ENCODE measurements at places on chromosomes 12 and 14.

- DNase-seq = no peak
Measured at GRCh38 chr14:22541721-22542120, 47.3 kb downstream of the DAD1 start.

- no peak for DNase-seq
Measured at GRCh38 chr12:78473136-78473535, 391.4 kb upstream of the SYT1 start.

GRCh38 chr12:74820324-74820723 lies 282.7 kb downstream of the ATXN7L3B start:
- no peak for DNase-seq

DNA sequence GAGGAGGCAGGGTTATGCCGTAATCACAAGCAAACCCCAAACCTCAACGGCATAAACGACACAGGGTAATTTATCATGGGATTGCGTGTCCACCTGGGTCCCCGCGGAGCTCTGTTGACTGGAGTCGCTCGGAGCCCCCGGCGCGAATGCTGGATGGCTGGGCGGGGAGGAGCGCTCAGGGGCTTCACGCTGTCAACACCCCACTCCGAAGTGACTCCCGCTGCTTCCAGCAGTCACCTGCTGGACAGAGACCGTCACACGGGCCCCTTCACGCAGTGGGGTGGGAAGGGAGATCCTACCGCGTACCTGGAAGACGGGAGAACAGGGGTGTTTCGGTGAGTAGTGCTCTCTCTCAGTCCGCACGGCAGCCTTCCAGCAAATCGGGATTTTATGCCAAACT lies 4.4 kb upstream of the GALNT9 start:
- no peak for DNase-seq

DNA sequence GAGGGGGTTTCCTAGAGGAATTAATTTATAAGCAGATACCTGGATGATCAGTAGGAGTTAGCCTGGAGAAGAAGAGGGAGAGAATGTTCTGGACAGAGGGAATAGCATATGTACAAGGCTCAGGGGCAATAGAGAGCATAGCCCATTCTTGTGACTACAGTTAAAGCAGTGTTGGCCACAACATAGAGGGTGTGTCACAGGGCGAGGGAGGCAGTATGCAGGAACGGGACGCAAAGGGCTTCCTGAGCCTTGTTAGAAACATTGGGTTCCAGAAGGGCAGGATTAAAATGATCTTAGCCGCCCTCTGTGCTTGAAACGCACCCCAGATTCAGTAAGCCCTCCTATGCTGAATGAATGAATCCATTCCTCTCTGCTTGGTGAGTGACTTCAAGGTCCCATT lies 142.2 kb upstream of the PWP1 start:
- no peak for DNase-seq

DNA sequence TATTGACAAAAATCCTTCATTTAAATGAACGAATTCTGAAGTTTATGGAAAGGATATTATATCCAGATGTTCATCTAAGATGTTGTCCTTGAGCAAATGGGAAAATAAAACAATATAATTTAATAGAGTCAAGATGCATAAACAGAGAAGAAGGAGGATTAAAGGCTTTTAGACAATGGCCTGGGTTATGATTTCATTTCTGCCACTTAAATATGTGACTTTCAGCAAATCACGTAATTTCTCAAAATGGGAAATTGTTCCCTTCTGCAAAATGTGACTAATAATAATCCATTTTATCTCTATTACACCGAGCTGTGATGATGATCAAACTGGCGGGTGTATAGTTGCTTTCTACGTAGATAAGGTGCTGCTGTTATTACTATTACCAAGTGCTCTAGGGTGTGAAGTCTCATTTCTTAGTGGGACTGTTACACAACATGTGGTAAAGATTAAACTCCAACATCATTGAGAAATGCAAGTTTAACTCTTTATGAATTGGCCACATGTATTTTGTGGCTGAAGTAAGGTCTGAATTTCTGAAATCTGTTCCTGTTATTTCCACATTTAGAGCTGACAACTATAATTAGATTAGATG lies 157.0 kb downstream of the MYRFL start:
- DNase-seq = no peak

DNA sequence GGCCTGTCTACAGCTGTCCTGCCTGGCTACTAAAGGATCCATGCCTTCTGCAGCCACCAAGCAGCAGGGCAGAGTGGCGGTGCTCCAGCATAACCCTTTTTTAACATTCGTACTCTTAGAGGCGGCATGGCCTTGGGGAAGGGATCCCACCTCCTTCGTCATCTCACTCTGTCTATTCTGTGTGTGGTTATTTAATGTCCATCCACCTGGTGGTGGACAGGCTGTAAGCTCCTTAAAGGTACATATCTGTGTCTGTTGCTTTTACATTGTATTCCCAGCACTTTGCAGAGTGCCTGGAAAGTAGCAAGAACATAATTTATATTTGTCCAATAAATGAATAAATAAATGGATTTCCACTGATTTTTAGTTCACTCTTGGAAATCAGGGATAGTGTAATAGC lies 15.7 kb upstream of the ACOT1 start:
- DNase-seq = no peak

- DNase-seq = no peak
Measured at GRCh38 chr14:22429546-22430294, 159.3 kb downstream of the DAD1 start.

GRCh38 chr12:72141381-72141780 lies 130.8 kb upstream of the TRHDE start:
- no peak for DNase-seq

GRCh38 chr12:62799126-62799736 lies 135.7 kb downstream of the PPM1H start:
- peak; percentile 90 for DNase-seq

DNA sequence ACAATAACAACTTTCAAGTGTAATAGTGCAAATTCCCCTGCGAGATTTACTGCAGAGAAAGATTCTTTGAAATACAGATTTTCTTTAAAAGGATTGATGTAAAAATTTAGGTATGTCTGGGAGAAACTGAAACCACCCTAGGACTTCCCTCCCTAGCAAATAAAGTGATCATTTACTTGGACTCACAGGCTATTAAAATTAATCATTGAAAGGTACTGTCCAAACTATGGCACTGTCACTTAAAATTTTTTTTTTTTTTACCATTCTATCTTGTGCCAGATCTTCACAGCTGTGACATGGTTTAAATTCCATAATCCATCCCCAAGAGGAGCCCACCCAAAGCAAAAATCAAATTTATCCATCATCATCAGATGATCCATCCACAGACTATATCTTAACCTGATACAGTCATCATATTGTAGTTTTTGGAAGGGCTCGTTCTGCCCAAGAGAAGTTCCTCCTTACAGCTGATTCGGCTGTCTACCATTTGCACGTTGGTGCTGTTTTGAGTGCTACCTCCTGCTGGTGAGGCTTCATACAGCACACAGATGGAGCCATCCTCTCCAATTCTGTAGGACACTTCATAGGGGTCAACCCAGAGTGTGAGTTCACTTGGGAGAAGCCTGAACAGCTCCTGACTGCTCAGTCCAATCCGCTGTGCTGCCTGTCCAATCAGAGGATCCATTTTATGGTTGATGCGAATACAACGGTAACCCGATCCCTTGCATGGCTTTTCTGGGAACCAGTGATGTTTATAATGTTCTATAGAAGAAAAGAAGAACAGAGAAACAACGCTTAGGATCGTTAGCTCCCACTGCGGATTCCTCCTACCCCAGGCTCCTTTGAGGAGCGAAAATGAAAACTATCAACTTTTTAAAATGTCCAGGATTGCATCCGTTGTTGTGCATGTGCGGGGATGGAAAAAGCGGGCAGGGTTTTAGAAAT lies 1.7 kb downstream of the BTG1 start:
- peak; percentile 79 for DNase-seq

- peak; percentile 31 for DNase-seq
Measured at GRCh38 chr12:46933947-46934346, 108.2 kb upstream of the SLC38A4 start.

Measured in inflammatory macrophage treated with lipopolysaccharide for 1 hour (primary cell).